ENCODE measurements at places on chromosomes 3 and 15.

GRCh38 chr3:162525066-162525742 is 1028.6 kb downstream of the OTOL1 start:
- no peak for DNase-seq

- no peak for DNase-seq
Observed at GRCh38 chr3:197906850-197907187, 43.2 kb upstream of the RPL35A start.

DNA sequence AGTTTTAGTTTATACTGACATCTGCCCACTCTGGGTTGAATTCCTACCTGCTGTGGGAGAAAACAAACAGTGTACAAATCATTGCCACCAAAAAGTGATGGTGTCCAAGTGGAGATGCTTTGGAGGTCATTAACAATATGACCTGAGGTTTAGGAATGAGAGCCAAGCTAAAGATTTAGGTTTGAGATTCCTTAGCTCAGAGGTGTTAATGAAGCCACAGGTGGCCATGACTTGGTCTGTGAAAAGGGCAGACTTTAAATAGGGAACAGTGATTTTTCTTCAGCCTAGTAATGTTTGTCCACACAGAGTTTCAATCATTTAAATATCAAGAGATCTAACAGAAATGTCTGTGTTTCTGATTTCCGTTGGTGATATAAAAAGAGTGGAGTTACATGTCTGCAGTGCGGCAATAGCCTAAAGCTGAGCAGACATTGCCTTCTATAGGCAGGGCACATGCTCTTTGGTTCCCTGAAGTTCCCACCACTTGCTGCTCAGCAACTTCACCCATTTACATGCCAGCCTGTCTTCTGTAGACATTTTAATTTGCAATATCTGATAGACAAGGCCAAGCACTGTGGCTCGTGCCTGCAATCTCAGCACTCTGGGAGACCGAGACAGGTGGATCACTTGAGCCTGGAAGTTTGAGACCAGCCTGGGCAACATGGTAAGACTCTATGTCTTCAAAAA is 423.2 kb downstream of the IL5RA start:
- DNase-seq: no peak

- DNase-seq: no peak
Observed at GRCh38 chr3:17634964-17635363, 107.5 kb downstream of the TBC1D5 start.

- no peak for DNase-seq
Observed at GRCh38 chr3:123656691-123657090, 71.8 kb upstream of the HACD2 start.

DNA sequence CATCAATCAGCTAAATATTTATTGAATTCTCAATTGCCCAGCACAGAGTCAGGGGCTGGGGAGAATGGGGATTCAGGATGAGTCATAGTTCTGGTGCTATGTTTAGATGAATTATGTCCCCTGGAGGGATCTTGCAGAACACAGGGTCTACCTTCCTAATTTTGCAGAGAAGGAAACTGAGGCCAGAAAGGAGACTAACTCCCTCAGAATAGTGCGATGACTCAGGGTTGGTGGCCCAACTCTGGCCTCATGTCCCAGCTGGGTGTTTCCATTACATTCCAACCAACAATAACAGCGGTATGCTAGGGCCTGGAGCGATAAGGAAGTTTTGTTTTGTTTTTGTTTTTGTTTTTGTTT is 270.9 kb downstream of the TLE3 start:
- no peak for DNase-seq

DNA sequence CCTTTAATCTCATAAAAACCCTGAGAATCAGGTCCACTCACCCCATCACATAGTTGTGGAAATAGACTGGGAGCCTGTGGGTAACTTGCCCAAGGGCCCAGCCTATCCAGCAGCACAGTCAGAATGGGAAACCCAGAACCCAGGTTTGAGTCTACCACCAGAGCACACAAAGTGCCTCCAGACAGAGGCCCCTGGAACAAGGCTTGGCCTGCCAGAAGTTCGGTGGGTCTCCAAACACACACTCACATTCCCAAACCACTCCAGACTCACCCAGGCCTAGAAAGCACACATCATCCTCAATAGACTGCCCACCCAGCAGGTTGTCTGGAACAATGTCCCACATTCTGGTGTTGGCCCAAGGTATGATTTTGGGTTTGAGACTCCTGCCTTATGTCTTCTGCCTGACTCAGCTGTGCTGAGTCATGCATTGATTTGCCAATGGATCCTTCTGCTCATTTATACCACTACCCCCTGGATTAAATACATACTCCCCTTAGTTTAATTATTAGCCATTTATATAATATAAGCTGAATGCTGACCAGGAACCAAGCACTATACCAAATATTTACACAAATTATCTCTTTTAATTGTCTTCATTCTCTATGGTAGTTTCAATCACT is 4.5 kb downstream of the SLC12A8 start:
- no peak for DNase-seq

DNA sequence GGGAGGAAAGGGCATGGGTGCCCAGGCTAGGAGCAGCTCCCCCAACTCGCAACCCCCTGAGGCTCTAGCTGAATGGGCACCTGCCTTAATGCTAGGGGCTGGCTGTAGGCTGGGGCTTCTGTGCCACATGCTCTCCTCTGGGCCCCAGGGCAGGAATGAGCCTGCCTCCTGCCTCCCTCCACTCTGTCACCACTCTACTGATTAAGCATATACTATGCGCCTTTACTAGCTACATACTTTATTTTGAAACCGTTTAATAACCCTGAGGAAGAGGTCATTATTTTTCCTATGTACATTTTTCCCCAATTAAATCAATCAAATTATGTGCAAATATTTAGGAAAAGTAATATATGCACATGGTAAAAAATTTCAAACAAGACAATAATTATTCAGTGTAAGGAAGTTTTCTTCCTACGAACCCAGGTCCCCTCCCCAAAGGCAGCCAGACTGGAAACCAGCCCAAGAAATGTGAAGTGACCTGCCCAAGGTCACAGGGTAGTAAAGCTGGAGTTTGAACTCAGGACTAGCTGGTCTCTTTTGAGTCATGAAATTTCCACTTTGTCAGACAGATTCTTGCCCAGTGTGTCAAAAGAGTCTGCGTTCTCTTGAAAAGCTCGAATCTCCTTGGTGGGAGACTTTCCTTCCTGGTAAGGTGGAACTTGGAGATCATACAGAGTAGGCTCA is 122.5 kb downstream of the DNAJB8 start:
- DNase-seq: no peak

GRCh38 chr15:85494048-85494777 is 113.8 kb downstream of the AKAP13 start:
- no peak for DNase-seq

DNA sequence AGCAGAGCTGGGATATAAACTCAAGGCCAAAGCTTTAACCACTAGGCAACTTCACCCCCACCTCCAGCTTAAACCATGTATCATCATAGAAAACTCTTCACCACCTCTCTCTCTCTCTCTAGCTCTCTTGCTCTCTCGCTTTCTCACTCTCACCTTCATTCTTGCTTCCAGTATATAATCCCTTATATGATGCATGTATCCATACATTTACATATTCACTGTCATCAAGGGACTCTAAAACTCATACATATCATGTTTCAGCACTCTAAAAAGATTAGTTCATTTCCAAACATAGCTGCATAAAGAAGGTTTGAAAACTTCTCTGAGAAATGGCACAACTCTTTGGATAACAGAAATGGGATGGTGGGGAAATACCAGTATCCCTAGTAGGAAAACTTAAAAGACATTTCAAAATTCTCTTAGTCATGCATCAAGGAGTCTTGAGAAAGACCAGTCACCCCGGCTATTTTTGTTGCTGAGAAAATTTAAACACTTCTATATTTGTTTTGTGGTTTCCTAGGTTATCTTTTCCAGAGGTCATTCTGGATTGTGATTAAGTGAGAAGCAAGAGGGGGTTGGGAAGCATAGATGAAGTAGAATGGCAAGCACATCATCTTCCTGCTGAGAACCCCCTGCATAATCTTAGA is 447.8 kb upstream of the THBS1 start:
- DNase-seq: no peak

DNA sequence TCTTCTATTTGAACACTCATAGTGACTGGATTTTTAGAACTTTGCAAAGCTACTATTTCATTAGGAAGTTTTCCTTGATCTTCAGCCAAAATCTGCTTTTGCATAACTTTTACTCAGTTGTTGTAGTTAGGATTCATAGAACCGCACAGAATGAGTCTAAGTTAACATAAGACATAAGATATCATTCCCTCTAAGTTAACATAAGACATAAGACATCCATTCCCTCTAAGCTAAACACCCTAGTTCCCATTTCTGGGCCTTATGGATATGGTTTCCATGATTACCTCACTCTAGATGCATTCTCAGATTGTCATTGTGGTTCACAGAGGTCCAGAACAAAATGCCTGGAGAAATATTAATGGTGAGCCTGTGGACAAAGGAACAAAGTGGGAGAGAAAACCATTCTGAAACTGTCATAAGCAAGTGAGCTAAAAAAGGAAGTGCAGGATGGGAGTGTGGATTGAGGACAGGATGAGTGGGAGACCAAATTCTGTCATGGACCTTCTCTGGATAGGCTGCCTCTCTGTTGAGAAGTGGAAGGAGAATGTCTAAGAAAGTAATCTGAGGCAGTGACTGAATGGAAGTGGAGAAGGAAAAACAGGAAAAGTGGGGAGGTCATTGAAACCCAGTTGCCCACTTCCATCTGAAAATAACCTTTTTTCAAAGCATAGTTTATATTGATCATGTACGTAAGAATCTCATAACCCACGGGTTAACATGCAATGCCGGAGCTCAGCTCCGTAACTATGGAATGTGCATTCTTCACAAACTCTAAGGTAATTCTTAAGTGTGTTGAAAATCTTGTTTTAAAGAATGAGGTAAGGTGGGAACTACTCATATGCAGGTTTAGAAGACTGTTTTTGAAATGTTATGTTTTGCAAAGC is 37.4 kb upstream of the SECISBP2L start:
- no peak for DNase-seq

DNA sequence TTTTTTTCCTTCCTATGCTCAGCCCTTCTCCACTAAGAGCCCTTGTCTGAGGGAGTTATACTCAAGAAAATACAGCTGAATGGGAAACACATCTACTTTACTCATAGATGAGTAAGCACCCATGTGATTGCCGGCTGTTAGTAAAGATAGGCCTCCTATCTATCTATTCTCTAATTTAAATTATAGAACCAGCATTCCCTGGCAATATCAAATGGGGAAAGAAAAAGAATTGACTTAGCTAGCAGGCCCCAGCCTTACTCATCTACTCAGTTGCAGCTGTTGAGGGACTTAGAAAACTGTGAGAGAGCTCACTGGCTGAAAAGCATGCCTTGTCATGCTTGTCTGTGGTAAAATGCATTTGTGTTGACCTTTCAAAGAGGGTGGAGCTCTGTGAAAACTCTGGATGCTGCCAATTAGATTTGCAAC is 116.9 kb upstream of the LRRFIP2 start:
- DNase-seq: no peak

- no peak for DNase-seq
Observed at GRCh38 chr3:115708540-115708939, 85.2 kb downstream of the GAP43 start.

GRCh38 chr3:12705981-12706380 is 42.1 kb upstream of the RAF1 start:
- DNase-seq: no peak

GRCh38 chr3:42114130-42114725 is 23.1 kb downstream of the TRAK1 start:
- DNase-seq: no peak

- no peak for DNase-seq
Observed at GRCh38 chr15:61226361-61227256, 2.5 kb downstream of the RORA start.

DNA sequence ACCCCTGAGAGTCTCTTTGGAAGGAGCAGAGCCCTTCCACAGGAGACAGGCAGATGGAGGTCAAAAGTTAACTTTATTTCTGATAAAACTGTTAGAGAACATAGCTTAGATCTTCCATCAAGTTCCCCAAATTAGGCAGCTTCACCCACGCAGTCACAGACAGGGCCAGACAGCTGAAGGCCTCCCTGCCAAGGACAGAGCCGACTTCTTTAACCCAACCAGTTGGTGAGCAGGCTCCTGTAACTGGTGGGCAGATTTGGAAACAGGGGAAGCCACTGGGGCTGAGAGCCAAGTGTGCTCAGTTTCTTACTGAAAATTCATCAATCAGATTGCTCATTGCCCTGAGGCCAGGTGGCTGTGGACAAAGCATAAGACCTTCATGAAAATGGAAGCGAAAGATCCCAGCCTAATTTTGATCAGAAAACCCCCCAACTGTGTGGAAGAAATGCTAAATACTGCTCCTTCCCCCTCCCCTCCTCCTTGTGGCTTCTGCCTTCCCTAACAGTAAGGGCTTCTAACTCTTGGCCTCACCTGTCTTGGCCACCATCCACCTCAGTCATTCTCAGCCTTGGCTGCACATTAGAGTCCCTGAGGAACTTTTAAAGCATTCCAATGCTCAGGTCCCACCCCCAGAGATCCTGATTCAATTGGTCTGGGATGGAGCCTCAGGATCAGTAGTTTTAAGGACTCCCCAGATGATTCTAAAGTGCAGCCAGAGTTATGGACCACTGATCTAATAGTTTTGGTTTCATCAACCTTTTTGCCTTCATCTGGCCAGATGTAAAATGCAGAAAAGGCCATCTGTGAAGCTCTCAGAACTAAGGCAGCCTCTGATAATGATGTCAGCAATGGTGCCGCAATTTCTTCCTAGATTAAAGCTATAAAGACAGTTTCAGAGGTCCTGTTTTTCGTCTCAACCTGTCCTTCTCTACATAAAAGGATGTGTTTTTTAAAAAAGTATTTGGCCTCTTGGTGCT is 11.5 kb downstream of the CLRN1 start:
- DNase-seq: no peak

DNA sequence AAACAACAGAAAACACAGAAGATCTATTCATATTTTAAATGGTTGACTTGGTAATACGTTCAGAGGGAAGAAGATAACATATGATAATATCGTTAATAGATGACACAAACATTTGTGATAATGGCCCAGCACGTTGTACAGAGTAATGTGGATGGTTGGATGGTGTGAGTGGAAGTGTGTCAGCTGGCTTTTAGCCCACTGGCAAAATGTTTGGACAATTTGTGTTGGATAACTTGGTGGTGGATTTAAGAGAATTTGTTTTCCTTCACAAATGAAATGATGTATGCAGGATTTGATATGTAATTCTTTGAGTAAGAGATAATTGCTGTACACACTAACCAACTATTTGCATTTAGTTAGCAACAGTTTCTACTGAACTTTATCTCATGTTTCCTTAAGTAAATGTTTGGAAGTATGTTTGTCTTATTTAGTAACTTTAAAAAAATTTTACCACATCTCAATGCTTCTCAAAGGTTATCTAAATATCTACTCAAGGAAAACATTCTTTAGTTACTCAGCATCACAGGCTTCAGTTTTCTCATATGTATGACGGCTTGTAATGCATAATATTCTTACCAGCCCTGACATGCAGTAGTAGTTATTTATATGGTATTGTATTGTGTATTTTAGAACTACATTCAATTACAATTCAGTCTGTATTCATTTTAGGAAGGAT is 328.5 kb upstream of the GOLIM4 start:
- no peak for DNase-seq

GRCh38 chr3:133016838-133017309 is 21.3 kb upstream of the TMEM108 start:
- DNase-seq: no peak
